Stimulated activated CD8-positive, alpha-beta memory T cell treated with anti-CD3 and anti-CD28 coated beads, Interleukin-7, amount 100 ng/mL, for 24 hours (primary cell): ENCODE measurements at places on chromosomes 16 and 17.

DNA sequence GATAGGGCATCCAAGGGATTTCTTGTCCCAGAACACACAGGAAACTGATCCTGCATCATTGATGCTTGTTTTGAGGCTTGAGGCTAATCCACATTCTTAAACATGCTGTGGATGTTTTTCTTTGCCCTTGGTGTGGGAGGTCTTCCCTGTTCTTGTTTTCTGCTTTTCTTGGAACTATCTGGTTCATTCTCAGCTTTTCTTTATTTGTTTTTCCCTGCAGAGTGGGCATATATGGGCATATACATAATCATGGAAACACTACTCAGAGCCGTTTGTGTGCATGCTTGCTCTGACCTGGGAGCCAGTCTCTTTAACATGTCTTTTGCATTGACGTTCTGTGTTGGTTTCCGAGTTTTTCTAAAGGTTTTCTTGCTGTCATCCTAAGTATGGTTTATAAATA, 300.0 kb downstream of the SNX29 start:
- no peak for DNase-seq

DNA sequence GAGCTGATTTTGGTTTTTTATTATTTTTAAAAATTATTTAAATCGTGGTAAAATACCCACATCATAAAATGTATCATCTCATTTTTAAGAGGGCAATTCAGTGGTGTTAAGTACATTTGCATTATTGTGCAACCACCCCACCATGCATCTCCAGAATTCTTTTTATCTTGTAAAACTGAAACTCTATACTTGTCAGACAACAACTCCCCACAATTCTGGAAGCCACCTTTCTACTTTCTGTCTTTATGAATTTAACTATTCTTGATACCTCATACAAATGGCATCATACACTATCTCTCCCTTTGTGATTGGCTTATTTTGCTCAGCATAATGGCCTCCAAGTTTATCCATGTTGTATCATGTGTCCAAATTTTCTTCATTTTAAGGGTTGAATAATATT, 97.9 kb downstream of the HS3ST3B1 start:
- no peak for DNase-seq

DNA sequence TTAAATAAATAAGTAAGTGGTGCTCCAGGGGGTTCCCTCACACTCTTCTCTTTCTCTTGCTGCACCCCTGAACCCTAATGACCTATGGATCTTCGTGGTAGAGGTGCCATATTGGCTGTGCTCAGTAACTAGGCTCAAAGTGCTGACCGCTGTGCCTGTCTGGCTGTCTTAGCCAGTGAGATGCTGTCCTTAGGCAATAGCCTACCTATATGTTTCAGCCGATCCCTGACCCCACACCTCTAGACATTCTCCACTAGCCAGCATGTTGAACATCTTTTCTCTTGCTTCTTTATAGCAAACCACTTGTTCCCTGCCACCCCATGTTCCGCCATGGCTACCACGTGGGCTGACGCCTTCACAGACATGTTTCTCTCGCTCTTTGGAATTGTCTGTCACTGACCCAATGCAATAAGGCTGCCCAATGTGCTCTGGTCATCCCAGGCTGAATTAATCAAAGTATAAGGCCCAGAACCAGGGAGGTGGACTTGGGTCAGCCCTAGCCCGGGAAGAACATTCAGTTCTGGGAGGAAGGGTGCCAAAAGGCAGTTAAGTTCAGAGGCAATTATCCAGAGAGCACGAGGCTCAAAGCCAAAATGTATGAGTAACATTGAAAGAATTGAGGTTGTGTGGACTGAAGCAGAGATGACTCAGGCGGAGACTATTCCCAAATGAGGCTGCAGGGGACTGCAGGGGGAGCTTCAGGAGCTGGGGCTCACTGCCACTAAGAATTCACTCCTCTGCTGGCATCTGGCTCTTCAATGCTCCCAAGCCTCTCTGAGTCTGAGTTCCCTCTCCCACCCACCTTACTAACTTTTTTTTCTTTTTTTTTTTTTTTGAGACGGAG, 28.7 kb upstream of the TNRC6A start:
- no peak for DNase-seq

DNA sequence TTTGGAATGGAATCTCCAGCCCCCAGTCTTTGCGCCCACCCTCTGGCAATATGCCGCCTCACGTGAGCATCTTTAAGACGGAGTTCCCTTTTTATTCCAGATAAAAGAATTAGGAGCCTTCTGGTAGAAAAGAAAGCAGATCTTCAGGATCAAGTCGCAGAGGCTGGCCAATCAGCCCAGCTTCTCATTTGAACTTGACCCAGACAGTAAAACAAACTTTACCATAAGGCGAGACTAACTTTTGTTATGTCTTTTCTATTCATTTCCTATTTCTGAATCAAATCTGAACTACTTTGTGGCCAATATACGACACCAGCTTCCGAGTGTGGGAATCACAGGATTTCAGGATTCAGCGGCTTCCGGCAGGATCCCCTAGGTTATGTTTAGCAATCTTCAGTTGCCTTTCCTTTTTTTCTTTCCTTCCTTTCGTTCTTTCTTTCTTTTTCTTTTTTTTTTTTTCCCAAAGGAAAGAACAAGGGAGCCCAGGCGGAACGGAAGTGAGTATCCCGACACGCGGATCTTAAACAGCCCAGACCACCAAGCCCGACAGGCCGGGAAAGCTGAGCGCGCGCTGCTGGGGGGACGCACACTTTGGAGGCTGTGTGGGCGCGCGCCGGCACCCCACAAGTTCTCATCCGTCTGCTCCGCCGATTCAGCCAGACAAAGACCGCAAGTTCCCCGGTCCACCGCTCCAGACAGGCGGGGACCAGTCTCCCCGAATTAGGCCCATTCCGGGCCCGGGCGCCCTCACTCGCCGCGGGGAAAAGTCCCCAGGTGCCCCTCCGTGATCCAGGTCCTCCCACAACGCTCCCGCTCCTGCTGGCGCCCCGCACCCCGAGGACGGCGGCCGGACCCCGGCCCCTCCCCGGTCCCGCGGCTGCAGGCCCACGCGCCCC, 633 bp downstream of the TBC1D16 start:
- no peak for DNase-seq

- no peak for DNase-seq
Observed at GRCh38 chr16:706189-707061, 824 bp upstream of the FBXL16 start.

GRCh38 chr17:34865716-34866115, 95.5 kb downstream of the CCT6B start:
- DNase-seq, result no peak

DNA sequence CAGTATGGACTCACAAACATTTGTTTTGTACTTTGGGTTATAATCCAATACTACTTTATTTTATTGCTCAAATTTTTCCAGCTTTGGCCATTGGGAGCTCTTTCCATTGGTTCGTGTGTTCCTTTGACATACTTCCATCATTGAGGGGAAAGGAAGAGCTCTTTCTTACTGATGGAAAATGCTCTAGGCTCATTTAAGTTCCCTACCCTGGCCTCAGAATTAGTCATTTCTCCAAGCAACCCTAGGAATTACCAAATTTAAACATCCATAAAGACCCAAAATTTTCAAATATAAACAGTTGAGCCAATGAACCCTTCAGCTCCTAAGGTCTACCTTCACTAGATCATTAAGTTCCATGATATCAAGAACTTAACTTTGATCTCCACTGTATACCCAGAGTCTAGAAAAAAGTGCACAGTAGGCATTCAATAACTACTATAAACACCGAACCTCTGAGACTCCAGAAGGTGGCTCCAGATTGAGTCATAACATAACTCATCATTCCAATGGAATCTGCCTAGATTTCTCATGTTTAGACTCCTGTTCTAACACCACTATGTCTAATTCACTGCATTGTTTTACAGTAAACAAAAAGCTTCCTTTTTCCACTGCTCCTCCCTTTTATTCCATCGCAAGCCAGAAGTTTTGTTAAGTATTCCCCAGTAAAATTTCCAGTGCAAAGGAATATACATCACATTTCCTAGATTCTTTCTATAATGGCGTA, 39.0 kb downstream of the SMURF2 start:
- no peak for DNase-seq

GRCh38 chr16:61792194-61792909, 243.9 kb downstream of the CDH8 start:
- DNase-seq, result no peak
